ENCODE measurements at places on chromosomes 3 and 15.
A peak's percentile ranks its signal among the peaks of the same experiment; 100 is the strongest.

- no peak for DNase-seq
Measured at GRCh38 chr15:101043011-101043410, 123.9 kb downstream of the LRRK1 start.

- no peak for DNase-seq
Measured at GRCh38 chr15:49471733-49472132, 48.7 kb downstream of the FGF7 start.

- DNase-seq, result no peak
Measured at GRCh38 chr15:29840926-29841325, 18.7 kb upstream of the TJP1 start.

DNA sequence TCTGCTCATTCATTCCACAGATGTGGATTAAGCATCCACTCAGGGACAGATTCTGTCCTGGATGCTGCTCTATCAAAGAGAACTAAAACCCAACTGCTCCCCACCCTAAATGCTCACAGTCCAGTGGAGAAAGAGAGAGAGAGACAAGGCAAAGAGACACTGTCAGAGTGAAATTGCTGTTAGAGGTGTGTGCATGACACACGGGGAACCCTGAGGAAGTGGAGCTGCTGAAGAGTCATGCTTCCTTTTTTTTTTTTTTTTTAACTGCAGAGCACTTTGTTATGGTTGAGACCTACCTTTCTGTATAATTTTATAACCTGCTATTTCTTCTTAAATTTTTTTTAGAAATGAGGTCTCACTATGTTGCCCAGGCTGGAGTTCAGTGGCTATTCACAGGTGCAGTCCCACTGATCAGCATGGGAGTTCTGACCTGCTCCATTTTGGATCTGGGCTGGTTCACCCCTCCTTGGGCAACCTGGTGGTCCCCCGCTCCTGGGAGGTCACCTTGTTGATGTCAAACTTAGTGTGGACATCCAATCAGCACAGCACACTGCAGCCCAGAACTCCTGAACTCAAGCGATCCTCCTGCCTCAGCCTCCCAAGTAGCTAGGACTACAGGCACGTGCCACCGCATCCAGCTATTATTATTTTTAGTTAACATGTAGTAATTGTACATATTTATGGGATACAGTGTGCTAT lies 18.2 kb upstream of the PSTPIP1 start:
- DNase-seq, result no peak

- DNase-seq, result no peak
Measured at GRCh38 chr3:30704931-30705890, 98.8 kb downstream of the TGFBR2 start.

DNA sequence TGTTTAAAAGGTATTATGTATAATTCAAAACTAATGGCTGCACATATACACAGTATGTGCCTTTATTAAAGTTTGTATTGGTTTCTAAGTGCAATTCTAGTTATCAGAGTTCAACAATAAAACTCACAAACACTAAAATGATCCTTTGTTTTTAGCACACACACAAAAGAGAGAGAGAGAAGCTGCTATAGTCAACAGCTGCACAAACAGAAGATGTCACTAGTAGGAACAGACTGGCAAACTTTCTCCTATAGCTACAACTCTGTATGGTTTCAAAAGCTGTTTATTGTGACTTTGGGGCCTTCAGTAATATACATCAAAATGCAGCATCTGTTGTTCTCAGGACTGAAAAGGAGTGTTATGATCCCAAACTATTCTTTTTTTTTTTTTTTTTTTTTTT lies 6.1 kb downstream of the SECISBP2L start:
- DNase-seq, result no peak

- no peak for DNase-seq
Measured at GRCh38 chr3:15329046-15330005, 3.1 kb downstream of the SH3BP5 start.

GRCh38 chr3:34024447-34025240 lies 226.2 kb downstream of the PDCD6IP start:
- peak; percentile 11 for DNase-seq

GRCh38 chr3:108171106-108171505 lies 51.1 kb downstream of the IFT57 start:
- DNase-seq, result no peak

DNA sequence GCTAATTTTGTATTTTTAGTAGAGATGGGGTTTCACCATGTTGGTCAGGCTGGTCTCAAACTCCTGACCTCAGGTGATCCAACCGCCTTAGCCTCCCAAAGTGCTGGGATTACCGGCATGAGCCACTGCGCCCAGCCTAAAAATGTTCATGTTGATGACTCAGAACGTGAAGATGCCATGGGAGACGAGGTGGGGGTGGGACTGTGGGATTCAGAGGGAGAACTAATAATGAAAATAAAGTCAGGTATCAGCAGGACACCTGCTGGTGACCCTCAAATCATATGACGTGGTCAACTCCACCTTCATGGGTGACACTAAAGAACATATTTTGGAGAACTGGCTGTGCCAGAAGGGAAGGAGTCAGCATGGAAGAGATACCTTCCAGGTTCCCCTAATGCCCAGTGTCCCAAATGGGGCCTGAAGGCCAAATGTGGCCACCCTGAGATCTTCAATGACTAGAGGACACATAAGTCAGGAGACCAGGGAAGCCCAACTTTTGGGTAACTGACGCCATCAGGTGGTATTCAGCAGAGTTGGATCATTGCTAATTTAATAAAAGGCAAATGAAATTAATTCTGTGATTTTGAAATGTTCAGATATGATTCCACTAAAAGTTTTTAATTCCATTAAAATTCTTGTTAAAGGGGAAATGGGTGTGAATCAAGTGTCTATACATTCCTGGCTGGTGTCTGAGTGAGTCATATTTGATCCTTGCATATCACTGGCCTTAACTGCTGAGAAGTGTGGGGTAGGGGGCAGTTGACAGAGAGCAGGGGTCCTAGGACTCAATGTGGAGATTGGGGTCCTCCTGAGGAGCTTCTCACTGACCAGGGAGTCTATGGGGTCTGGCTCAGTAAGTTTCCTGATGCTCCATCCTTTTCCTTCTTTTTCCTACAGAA lies 88.6 kb upstream of the GSK3B start:
- DNase-seq, result peak; percentile 63

DNA sequence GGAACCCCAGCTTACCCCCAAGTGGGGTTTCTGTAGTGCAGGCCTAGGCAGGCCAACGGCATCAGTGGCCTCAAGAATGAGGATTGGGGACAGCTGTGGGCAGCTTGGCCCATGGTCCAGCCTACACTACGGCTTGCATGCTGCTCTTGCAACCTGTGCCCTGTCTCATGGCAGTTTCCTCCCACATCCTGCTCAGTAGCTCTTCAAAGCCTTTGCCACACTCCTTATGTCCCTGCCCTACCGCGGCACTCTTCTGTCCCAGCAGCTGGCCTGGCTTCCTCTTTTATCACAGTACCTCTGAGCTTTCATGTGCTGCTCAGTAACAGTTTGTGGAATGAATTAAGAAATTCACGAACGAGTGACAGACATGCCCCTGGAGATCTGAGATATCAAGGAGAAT lies 431.0 kb downstream of the EPHB1 start:
- DNase-seq, result no peak

GRCh38 chr15:33163816-33164215 lies 30.7 kb downstream of the FMN1 start:
- no peak for DNase-seq

DNA sequence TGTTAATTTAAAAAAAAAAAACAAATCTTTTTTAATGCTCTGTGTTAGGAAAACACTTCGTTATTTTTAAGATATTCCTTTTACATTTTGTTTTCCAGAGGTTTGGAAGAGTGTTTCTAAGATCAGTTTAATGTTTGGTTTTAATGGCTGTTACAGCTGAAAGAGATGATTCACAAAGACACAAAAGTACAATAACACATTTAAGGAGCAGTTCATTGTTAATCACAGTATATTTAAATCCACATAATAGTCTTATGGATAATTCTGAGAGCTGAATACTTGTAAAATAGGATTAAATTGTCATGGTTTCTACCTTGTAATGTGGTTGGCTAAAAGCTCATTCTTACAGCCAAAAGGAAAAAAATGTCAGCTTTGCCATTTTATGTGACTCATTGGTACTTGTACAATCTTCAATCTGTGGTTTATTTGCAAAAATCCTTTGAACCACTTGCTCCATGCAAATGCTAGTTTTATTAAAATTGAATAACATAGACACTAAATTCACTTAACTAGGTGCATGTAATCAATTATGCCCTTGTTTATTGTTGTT lies 426.4 kb downstream of the NLGN1 start:
- peak; percentile 24 for DNase-seq

- peak; percentile 81 for DNase-seq
Measured at GRCh38 chr15:67244971-67245478, 9.4 kb downstream of the AAGAB start.

DNA sequence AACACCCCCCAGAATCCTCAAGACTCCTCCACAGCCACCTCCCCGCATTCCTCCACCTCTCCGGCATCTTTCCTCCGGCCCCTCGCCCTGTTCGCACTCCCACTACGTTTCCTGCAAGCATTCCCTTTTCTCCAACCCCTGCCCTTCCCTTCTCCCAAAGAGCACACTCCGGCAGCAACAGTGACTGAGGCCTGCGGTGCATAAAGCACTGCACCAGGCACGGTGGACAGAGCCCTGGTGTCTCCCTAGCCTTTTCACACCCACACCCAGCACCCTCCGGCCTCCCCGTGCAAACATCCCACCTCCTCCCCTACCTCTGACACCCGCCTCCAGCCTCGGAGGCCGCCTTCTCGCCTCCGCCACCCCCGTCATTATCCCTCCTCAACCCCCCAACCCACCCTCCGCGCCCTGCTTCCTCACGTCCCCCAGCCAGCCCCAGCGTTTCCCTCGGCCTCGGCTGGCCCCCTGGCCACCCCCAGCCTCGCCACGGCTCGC lies 577 bp downstream of the ZNF148 start:
- peak; percentile 43 for DNase-seq

DNA sequence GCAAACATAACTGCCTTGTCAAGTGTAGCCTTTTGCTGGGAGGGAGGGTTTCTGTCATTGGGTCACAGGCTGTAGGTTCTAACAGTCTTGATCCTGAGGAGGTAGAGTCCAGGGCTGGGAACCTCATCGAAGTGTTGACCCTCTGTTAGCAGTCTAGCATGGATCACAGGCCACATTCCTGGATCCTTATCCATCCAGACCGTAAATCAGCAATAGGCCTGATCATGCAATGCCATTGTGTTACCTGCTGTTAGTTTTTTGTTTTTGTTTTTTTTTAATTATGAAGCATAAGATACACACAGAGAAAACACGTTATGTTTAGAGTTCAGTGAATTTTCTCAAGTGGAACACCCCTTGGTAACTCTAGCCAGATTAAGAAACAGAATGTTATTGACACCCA lies 282.0 kb upstream of the TPM1 start:
- DNase-seq, result no peak

- no peak for DNase-seq
Measured at GRCh38 chr15:59185725-59186124, 20.9 kb upstream of the LDHAL6B start.

DNA sequence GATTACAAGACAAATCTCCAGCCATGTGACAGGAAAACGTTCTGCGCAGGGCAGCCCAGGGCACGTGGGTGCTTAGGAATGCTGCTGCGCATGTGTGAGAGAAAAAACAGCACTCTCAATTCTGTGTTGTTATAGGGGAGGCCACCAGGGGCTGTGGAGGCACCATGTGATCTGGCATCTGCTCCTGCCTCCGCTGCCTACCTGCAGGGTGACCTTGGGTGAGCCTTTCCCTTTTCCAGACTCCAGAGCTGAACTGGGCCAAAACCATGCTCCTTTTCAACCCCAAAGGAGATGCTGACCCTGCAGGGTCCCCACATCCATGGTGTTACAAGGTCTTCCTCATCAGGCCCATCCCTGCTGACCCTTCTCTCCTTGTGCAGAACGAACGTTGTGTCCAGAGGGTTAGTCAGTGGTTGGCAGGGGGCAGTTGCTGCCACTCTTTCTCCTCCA lies 81.5 kb upstream of the RASGRF1 start:
- DNase-seq, result no peak

DNA sequence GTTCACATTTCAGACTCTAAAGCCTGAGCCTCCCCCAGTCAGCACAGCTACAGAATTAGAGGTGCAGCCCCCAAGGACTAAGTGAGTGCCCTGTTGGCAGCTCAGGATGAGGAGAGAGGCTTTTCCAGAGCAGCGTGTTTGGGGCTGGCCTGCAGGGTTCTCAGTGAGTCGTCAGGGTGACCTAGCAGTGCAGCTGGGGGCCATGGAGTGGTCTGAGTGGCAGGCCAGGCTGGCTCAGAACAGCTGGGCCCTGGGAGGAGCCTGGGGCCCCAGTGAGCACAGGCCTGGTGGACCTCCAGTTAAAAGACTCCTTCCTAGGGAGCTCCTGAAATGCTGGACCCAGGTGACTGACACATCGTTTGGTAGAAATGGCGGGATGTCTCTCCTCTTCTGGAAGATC lies 108.3 kb downstream of the SLC49A4 start:
- no peak for DNase-seq

DNA sequence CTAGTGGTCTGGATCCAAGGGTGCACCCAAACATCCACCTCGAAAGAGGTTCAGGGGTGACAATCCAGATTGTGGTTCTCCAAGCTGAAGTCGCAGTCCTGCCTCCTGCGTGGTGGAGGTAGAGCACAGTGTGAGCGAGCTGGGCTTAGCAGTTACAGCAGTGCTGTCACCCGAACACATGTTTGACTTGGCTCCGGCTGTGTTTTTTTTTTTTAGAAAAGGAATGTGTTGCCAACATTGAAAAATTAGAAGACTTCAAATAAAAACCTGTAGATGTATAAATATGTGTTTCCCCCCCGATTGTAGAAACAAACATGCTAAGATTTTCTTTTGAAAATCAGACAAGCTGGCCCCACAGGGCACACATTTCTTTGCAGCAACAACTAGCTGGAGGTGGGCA lies 530.8 kb downstream of the SHQ1 start:
- DNase-seq, result peak; percentile 44

DNA sequence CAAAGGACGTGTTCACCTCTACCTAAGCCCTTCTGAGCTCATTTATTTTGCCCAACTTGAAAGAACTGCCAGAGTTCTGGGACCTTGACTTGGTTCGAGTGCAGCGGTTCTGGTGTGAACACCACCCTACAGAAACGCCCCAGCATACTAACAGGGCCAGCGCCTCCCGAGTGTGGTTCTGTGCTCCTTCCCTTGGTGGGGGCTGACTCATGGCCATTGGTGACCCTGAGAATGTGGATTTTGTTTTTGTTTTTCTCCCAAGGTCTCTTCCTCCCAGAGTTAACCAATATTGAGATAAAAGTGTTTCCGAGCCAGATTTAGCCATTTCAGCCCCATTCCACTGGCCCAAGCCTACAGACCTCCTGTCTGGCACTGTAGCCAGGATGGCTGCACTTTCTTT lies 27.9 kb downstream of the SEMA7A start:
- DNase-seq, result no peak

DNA sequence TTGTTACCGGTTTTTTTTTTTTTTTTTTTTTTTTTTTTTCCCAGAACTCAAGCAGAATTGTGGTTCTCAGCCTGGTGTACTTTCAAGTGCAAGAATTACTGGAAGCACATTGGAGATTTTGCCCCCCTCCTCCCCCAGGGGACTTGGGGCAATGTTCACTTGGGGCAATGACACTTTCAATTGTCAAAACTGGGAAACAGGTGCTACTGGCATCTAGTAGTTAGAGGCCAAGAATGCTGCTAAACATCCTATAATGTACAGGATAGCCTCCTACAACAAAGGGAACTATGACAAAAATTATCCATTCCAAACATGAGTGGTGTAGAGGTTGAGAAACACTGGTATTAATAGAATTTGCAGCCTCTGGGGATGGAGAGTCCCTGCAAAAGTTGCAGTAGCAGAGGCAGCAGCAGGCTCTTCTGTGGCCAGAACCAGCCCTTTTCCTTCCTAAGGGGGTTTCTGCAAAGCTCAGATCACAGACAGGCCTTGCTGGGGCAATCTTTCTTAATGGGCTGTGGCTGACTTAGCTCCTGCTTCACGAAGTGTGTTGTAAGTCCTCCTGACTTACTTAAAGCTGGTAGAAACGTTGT lies 144.3 kb upstream of the MRPS22 start:
- DNase-seq, result peak; percentile 18
